Stimulated activated CD8-positive, alpha-beta memory T cell treated with anti-CD3 and anti-CD28 coated beads, Interleukin-15, amount 100 ng/mL, for 4 hours (primary cell): ENCODE measurements at places on chromosomes 4 and X.

GRCh38 chrX:31061091-31061490 lies 10.8 kb downstream of the FTHL17 start:
- no peak for DNase-seq

DNA sequence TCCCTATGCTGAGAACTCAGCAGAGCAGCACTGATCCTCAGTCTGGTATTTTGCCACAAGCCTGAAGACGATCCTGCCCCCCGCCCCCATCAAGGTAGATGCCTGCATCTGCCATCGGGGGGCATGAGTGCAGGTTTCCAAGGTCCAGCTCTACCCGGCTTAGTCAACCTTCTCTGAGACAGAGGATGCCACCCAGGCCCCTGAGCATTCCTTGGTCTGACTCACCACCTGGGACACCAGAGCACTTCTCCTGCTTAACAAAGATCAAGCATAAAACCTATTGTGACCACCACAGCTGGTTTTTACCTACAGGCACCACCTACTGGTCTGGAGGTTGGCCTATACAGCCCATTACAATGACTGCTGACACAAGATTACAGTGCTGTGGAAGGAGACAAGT lies 1168.1 kb downstream of the PCDH19 start:
- DNase-seq, result no peak

DNA sequence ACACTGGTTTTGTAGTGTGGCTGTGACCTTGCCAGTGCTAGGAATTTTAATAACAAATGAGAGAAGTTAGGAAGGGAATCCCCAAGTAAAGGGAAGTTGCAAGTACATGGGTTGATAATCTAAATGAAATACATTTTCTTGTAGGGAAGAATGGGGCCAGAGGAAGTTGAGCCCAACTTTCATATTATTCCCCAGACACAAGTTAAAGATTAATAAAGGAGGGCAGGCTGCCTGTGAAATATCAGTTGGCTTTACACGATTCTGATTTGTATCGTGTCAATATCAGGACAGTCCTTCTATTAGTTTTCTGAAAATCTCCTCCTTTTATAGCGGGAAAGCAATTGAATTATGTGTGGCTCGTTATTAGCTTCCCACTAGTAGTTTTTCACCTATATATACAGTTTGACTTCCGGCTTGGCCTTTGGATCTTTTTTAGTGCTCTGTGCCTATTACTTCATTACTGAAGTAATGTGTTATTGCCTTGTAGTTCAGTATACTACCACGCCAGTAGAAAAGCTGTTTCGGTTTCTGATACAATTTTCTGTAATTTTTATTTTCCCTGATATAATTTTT lies 1.7 kb downstream of the PDLIM5 start:
- no peak for DNase-seq

DNA sequence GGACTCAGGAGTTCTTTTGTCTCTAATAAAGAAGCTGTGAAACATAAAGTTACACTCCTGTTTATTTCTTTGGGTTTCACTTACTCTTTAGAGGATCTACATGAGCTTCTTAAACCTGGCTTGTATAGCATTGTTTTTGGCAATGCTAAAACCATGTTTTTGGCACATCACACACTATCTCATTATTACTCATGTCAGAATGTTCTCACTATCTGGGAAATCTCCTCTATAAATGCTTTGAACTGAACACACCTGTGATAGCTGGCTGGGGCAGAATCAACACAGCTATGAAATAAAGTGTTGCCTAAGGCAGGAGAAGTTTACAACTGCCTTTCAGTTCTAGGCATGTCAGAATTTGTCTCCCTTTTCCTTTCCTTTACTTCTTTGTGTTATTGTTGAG lies 52.6 kb downstream of the SULT1B1 start:
- DNase-seq, result no peak

DNA sequence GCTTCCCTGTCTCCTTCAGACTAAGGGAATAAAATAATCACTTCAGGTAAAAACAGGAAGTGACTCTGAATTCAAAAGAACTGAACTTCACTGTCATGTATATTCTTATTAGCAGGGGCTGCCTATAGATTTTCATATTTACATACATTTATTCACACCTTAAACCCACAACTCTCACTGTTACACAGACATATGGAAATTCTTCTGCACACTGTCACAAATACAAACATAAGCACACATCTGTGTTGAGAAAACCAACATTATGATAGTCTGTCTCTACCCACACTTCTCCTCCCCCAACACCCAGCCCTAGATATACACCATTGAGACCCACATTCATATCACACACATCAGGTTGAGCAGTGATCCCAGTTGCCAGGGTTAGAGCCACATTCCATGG lies 5.7 kb upstream of the FGF16 start:
- DNase-seq, result no peak

GRCh38 chr4:180949424-180950213 lies 1293.6 kb upstream of the TENM3 start:
- no peak for DNase-seq

DNA sequence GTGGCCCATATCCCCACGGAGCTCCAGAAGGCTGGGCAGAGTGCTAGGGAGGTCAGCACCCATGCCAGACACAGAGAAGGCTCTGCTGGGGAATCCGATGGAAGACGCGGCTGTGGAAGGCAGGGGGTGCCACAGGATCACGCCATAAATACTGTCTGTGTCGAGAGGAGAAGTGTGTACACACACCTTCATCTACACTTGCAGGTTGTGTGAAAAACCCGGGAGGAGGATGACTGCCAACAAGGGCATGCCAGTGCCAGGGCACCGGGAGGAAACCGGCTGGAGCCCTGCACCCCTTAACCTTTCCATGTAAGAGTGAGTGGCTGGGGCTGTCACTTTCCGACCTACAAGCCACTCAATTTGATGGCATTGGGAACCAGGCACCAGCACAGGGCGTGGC lies 31.2 kb downstream of the LETM1 start:
- no peak for DNase-seq

GRCh38 chr4:55154290-55154880 lies 29.0 kb upstream of the KDR start:
- DNase-seq, result no peak

GRCh38 chr4:101818362-101818761 lies 27.8 kb downstream of the BANK1 start:
- DNase-seq, result no peak

GRCh38 chrX:71871367-71871766 lies 39.3 kb upstream of the NHSL2 start:
- no peak for DNase-seq

DNA sequence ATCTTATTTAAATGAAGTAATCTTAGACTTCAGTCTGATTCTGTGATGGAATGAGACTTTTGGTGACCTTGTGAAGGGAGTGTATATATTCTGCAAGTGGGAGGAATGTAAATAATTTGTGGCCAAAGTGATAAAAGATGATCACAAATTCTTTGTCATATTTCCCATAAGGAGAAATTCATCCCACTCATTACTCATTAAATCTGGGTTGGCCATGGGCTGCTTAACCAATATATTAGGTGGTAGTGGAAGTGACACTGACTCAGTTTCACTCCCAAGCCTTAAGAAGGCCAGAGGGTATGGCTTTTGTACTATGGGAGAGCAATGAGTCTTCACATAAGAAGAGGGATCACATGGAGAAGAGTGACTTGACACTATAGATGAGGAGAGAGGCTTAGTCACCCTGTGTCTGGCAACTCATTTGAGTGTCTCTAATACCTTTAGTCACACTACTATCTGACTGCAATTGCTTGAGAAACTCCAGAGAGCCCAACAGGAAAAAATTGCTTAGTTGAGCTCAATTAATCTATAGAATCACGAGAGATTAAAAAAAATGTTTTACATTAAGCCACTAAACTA lies 408.2 kb upstream of the PITX2 start:
- no peak for DNase-seq

DNA sequence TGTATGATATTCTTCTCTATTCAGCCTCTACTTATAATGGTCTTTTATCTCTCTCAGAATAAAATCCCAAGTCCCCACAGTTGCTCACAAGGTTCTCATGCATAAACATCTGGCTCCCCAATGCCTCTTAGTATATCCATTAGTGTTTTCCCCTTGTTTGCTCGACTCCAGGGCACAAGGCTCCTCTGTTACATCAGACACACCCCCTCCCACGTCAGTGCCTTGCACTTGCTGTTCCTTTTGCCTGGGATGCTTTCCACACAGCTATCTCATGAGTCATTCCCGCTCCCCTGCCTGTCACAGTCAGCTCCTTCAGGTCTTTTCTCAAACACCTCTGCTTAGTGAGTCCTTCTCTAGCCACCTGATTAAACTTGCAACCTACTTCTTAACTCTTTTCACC lies 260.2 kb downstream of the IL1RAPL1 start:
- no peak for DNase-seq

GRCh38 chr4:11587797-11588196 lies 159.1 kb upstream of the HS3ST1 start:
- DNase-seq, result no peak

GRCh38 chr4:117893207-117893606 lies 141.1 kb upstream of the NDST3 start:
- no peak for DNase-seq

GRCh38 chr4:13546941-13547484 lies 2.7 kb upstream of the NKX3-2 start:
- DNase-seq, result no peak

DNA sequence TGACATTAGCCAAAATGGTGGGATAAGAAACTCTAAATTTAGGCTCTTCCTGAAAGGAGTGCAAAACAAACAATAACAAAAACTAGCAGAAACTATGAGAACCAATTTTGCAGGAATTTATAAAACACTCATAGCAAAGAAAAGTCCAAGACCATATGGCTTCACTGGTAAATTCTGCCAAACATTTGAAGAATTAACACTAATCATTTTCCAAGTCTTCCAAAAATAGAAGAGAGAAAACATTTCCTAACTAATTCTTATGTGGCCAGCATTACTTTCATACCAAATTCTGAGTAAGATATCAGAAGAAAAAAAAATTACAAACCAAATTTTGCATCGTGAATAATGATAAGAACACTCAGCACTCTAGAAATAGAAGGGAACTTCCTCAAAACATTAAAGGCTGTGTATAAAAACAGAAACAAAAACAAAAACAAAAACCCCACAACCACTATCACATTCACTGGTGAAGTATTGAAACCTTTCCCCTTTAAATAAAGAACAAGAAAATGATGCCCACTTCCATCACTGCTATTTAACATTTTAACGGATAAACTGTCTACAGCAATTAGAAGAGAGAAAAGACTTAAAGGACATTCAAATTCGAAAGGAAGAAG lies 524.3 kb upstream of the GALNTL6 start:
- no peak for DNase-seq

DNA sequence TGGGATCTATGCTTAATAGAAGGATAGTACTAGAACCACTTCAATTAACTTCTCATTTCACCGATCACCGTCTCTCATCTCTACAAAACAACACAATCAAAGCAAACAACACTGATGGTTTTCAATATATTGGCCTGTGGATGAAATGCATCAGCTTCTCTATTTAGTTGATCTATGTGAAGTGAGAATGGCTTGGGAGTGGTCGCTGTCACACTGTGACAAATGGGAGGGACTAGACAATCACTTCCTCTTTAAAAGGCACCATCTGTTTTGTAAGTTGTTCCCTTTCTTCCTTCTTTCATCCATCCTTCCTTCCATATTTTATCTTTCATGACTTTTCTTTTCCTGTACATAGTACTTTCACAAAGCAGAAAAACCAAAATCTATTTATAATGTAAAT lies 23.9 kb upstream of the NWD2 start:
- no peak for DNase-seq

GRCh38 chr4:2831611-2832308 lies 11.9 kb upstream of the ADD1 start:
- DNase-seq, result no peak

GRCh38 chrX:57587607-57588006 lies 4.2 kb upstream of the ZXDB start:
- no peak for DNase-seq

GRCh38 chrX:20029728-20030127 lies 38.9 kb upstream of the BCLAF3 start:
- DNase-seq, result no peak

DNA sequence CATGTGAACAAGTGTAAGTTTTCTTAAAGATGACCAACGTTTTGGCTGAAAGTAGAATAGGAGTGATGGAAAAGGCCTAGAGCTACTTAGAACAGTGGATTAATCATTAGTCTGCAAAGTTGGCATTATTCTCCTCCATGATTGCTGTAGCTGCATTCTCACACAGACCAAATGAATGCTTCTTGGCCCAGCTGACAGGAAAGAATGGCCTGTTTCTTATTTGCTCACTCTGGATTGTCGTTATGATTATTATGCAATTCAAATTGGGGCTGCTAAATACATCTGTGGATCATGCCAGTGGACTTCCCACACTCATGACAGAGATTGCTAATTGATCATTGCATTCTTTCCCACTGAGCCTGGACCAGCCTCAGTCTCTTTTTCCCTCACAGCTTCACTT lies 285.0 kb downstream of the STIM2 start:
- no peak for DNase-seq

DNA sequence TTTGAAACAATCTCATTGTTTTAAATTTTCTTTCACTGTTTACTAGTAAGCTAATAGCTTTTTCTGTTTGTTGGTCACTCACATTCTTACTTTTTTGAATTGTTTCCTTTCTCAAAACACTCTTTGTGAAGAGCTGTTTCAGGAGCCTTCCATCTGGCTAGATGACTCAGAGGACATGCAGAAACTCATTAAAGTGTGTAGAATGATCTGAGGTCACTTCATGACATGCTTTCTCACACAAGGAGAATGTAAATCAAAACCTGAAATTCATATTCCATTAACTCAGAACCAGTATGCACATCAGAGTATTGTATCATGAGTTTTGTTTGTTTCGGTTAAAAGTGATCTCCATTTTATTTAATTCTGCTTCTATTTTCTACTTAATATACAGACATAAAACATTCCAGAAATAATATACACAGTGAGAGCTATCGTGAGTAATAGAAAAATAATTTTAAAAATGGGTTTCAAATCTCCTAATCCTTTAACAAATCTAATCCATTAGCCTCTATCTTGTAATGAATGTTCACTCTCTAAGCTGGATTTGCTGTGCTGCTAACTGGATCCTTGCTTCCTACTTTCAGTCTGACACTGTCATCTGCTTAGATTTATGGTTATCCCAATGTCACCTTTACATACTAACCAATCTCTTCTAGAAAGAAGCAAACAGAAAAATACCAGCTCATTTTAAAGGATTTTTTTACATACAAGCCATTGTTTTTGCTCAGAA lies 449.6 kb downstream of the FSTL5 start:
- no peak for DNase-seq

DNA sequence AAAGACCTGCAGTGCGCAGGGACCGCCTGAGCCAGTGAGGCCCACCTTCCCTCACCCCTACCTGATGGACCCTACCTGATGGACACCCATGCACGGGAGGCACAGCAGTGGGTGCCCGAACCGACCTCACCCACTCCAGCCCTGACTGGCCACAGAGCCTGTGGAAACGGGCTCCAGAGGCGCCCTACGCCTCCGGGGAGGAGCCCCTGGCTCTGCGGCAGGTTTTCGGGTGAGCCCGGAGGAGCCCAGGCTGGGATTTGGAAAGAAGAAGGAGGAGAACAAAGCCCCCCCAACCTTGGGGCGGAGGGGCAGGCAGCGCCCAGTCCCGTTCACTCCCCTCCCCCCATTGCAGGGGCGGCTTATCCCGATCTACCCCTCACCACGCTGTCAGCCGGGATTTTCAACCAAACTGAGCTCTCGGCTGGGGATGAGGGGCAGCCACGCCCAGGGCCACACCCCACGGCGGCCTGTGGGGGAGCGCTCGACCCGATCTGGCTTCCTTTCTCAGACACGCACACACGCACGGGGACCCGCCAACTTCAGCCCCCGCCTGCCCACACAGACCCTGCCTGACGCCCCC lies 675 bp downstream of the L1CAM start:
- no peak for DNase-seq

- DNase-seq, result no peak
Observed at GRCh38 chr4:906339-907102, 25.6 kb downstream of the GAK start.

- DNase-seq, result no peak
Observed at GRCh38 chrX:15202454-15203177, 67.3 kb downstream of the ASB9 start.
